ENCODE measurements at places on chromosomes 7 and 10. TPM values are rescaled to one million over a fixed set of nuclear protein-coding genes. Genes with fewer than 3 reads are reported as not detected.

Gene SAP25
- not detected for total RNA-seq

Gene CALHM1
- not detected for total RNA-seq

Gene WNT16
- total RNA-seq = not detected

Gene PRPS1L1
- total RNA-seq = not detected

Gene KIAA1217
- total RNA-seq = 4.1 TPM
